Fibroblast of villous mesenchyme (primary cell): ENCODE measurements at places on chromosomes 7 and 10. TPM values are rescaled to one million over a fixed set of nuclear protein-coding genes. Genes with fewer than 3 reads are reported as not detected.

DNA sequence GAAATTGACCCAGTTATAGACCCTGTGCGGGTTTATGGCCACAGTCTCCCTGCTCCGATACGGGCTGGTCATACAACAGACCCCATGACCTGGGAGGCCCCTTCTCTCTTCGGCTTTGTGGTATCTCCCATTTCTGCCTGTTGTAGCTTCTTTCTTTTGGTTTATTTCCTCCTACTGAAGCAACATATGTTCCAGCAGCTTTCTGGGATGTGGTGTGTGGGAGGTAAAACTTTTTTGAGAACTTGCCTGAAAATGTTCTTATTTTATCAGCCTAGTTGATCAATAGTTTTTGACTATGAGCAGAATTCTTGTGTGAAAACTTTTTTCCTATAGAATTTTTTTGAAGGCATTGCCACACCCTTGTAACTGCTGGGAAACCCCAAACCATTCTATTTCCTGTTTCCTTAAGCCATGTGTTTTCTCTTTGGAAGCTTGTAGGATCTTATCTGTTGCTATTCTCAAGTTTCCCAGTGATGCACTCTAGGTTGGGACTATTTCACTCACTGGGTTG, 80.0 kb downstream of the DAGLB start:
- DNase-seq = peak; percentile 86

DNA sequence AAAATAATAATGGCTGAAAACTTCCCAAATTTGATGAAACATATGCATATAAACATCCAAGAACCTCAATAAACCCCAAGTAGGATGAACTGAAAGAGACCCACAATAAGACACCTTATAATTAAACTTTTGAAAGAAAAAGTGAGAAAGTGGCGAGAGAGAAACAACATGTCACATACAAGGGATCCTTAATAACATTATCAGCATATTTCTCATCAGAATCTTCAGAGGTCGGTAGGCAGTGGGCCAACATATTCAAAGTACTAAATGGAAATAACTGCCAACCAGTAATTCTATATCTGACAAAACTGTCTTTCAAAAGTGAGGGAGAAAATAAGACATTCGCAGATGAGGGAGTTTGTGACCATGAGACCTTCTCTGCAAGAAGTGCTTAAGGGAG, 16.6 kb upstream of the CCDC6 start:
- DNase-seq = no peak

DNA sequence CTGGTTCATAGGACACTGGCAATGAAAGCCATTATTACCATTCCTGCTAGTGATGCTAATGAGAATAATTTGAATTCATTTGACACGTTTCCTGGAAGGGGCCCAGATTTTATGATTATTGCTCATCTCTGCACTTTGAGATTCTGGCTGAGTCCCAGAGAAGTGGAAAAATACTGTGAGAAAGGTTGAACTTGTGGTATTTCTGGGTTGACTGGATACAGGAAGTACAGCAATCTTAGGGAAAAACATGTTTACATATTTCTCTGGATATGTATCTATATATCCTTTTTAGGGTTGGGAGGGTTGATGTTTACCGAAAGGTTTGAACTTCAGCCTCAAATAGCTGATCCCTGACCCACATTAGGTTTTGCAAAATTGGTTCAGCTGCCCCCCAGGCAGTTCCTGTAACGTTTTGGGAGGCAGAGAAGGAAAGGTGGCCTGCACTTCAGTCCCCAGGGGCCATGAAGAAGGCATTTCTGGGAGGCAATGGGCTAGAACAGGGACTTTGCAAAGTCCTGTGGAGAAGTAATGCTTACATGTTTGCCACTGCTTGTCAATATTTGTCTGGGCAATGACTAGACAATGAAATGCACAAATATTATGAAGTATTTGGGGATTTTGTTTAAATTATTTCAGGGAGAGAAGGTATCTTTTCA, 253.7 kb upstream of the PITRM1 start:
- peak; percentile 97 for DNase-seq

DNA sequence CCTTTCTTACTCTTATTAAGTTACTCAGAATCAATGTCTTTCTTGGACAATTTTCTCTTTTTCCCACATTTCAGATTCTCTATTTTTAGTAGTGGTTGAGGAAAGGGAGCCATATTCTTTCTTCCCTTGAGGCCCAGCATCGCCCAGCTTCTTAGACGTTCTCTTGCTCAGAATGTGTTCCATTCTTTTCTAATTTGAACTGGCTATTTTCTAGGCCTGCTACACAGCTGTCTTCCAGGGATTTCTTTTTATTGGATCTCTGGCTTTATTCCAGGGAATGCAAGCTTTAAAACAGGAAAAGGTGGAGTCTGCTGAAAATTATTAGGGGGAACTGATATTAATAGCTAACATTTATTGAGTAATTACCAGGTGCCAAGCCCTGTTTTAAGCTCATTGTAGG, 58.3 kb downstream of the WIPF3 start:
- DNase-seq = no peak

DNA sequence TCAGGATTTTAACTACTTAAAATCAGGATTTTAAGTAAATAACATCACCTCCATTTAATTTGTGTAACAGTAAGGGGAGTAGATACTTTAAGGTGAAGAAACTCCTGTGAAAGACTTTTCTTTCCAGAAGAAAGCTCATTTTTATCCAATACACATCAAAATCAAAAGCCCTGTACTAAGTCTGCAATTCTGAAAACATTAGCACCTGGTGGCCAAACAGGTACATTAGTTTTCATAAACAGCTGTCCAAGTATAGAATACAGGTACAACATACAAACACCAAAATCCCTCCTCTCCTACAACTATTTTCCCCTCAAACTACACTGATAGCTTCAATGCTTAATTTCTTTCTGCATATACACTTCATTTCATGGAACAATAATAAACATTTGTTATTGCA, 22.9 kb downstream of the FAM3C start:
- DNase-seq = no peak

GRCh38 chr7:45132708-45133320, 21.3 kb upstream of the TBRG4 start:
- no peak for DNase-seq

- no peak for DNase-seq
Measured at GRCh38 chr7:31340051-31340450, 475 bp downstream of the NEUROD6 start.

- DNase-seq = no peak
Measured at GRCh38 chr7:44308596-44309270, 16.7 kb downstream of the CAMK2B start.

DNA sequence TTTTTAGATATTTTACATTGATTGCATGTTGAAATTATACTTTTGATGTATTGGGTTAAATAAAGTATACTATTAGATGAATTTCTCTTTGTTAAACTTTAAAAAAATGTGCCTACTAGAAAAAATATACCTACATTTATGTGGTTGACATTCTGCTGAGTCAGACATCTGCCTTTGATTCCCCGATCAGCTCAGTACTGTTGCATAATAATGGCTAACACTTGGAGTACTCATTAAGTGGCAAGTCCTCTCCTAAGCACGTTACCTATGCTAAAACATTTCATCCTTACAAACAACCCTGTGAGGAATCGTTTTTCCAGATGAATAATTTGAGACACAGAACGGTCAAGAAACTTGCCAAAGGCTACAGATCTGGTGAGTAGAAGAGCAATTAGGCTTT, 14.0 kb upstream of the SEM1 start:
- DNase-seq = no peak

GRCh38 chr7:127715901-127716300, 63.9 kb downstream of the SND1 start:
- DNase-seq = no peak

- DNase-seq = no peak
Measured at GRCh38 chr7:36219429-36219828, 66.4 kb downstream of the EEPD1 start.

GRCh38 chr7:33932221-33932620, 26.9 kb downstream of the BMPER start:
- no peak for DNase-seq

DNA sequence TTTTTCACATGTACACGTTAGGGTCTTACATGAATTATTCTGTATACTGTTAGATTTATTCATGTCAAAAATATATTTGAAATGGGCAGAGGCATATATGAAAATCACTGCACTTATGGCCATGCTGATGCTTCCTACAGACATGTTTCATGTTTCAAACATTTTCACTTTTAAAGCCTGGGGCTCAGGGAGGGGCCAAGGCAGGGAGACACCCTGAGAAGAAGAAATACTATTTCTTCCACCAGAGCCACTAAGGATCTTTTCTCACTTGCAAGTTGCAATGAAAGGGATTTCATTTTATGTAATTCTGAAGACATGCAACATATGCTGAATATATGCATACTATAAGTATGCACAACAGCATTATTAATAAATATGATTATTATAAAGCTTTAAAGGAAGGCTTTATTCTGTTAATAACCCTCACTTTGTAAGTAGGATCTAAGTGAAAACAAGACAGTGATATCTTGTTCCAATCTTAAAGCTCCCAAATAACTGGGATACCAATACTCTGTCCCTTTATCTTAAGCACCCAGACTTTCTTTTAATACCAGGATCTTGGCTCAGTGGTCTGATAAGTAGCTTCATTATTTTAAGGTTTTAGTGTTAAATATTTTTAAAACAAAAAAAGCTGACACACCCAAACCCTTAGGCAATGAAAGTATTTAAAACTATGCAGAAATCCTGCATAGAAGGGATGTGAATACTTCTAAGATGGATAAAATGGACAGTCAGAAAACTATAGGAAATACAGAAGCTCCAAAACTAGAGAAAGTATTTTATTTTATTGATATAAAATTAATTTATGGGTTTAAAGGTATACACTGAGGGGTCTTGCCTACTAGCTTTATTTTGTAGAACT, 148.0 kb downstream of the SNX13 start:
- DNase-seq = no peak

DNA sequence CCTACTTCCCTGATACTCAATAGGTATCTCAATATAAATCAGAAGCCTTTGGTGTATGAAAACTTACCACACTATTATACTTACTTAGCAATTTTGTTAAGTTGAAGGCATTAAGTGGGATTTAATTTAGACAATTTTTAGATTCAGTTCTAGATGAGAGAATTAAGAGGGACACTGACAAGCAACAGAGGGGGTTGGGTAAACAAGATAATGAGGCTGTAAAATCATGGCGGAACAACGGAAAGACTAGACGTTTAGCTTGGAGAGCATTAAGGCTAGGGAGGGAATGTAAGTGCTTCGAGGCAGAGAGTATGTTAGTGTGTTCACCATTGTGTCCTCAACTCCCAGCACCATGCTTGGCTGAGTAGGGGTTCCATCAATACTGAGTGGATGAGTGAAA, 71.3 kb downstream of the DENND11 start:
- DNase-seq = no peak

GRCh38 chr10:48811917-48812316, 127.2 kb downstream of the WDFY4 start:
- no peak for DNase-seq

The ANKRD61 gene
- not detected in 2 replicates for total RNA-seq

The TRIM73 gene
- total RNA-seq = 0.64 and 0.86 TPM in 2 replicates

The ASB15 gene
- total RNA-seq = not detected in 2 replicates

The NEBL gene
- total RNA-seq = under 0.01 TPM in 2 replicates

The WEE2 gene
- total RNA-seq = 0.32 TPM in 1 of 2 replicates, not detected in the other

The CYP26A1 gene
- total RNA-seq = under 0.01 TPM in 1 of 2 replicates, not detected in the other

The CDC14C gene
- total RNA-seq = under 0.01 TPM in 1 of 2 replicates, not detected in the other
